MG63 (cell line): ENCODE measurements at places on chromosomes 7 and 10. TPM values are rescaled to one million over a fixed set of nuclear protein-coding genes. Genes with fewer than 3 reads are reported as not detected.

The PSD gene
- not detected in 2 replicates for total RNA-seq

The RTKN2 gene
- 1.3 and 2.7 TPM in 2 replicates for total RNA-seq

The FAS gene
- 12.5 and 13.9 TPM in 2 replicates for total RNA-seq

The LIPM gene
- total RNA-seq: not detected in 2 replicates

The HOXA2 gene
- total RNA-seq: 0.35 TPM in 1 of 2 replicates, not detected in the other

The MMRN2 gene
- 0.12 and 1.7 TPM in 2 replicates for total RNA-seq

The SFTPA1 gene
- not detected in 2 replicates for total RNA-seq

The TEX36 gene
- total RNA-seq: not detected in 2 replicates

The ANKRD7 gene
- total RNA-seq: not detected in 2 replicates
